ENCODE measurements at places on chromosomes 5 and 9. TPM values are rescaled to one million over a fixed set of nuclear protein-coding genes. Genes with fewer than 3 reads are reported as not detected.

- DNase-seq, result no peak
These were observed 331.2 kb downstream of the TLE4 start for GRCh38 chr9:79902825-79903600.

DNA sequence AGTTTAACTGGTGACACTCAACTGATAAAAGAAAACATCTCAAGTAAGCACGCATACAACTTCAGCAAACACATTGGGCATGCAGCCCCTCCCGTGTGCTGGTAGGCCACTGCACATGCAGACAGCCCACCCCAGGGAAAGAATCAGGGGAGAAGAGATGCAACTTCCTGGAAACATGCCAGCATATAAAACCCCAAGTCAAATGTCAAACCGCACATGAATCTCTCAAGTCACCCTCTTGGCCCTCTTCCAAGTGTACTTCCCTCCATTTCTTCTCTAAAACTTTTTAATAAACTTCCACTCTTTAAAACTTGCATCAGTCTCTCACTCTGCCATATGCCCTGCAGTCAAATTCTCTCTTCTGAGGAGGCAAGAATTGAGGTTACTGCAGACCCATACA lies 732.7 kb downstream of the SEMA5A start:
- DNase-seq, result no peak

DNA sequence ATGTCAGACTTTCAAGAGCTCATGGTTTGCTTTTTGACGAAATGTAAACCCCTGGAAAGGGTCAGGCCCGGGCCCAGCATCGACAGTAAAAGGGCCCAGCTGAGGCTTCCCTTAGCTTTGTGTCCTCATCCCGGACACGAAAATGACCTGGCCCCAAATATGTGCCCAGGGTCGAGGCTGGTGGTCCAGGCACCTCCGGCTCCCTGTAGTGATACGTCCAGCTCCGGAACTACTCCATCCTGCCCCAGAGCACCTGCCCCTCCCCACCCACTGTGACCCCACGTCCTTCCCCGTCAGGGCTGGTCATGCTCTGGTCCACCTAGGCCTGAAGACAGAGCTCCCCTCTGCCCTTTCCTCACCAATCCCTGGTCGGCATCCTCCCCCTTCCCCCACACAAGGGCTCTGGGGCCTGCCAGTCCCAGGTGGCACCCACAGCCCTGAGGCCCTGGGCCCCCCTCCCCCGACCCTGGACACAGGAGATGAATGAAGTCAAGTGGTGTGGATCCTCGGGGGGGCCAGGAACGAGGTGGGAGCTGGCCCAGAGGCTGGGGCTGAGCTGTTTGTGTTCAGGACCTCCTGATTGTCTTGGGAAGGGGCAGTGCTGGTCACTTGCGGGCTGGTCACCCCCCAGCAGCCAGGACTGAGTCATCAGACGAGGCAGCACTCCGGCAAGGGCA lies 6.2 kb downstream of the OBP2A start:
- DNase-seq, result no peak

DNA sequence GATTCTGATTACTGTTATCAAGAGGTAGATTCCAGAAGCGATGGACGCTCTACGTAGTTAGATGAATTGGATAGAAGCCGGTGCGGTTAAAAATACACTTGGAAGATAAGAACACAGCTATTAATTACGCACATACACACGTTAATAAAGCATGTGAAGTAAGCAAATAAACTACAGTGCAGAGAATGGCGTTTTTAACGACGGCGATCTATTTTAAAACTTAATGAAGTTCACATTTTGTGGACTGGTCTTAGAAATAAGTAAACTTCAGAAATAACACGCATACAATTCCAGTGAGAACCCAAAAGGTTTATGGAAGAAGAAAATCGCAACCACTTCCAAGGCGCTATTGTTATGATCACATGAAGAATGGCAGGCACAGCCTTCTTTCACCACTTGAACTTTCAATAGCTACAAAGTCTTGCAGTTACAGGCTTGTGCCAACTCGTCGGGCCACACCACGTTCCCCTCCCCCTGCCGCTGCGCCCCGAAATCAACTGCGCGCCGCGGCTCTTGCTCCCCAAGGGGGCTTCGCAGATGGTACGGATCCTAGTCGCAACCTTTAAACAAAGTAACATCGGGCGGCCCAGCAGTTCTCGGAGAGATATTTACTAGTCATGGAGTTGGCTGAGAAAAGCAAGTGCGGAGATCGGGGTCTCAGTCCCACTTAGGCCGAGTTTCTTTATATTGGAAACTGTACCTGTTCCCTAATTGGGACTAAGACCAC lies 866 bp upstream of the SEMA6A start:
- peak; percentile 26 for DNase-seq

DNA sequence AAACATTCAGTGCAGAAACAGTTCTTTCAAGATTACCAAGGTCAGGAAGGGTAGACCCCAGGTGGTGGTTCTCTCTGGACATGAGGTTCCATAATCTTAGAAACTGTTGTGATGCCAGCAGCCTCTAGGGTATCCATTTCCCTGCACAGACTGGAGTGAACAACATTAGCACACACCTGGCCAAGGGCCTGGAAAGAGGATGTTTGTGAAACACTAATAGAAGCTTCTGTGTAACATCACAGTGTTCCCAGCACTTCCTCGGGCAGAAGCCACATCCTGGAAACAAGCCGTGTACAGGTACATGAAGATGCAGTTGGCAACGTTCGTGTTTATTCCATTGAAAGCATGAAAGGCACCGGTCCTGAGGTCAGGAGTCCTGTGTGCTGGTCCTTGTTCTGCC lies 598.2 kb upstream of the KLF4 start:
- DNase-seq, result no peak

Gene CCDC180
- 4.0 TPM for total RNA-seq

Gene TMEM215
- not detected for total RNA-seq

DNA sequence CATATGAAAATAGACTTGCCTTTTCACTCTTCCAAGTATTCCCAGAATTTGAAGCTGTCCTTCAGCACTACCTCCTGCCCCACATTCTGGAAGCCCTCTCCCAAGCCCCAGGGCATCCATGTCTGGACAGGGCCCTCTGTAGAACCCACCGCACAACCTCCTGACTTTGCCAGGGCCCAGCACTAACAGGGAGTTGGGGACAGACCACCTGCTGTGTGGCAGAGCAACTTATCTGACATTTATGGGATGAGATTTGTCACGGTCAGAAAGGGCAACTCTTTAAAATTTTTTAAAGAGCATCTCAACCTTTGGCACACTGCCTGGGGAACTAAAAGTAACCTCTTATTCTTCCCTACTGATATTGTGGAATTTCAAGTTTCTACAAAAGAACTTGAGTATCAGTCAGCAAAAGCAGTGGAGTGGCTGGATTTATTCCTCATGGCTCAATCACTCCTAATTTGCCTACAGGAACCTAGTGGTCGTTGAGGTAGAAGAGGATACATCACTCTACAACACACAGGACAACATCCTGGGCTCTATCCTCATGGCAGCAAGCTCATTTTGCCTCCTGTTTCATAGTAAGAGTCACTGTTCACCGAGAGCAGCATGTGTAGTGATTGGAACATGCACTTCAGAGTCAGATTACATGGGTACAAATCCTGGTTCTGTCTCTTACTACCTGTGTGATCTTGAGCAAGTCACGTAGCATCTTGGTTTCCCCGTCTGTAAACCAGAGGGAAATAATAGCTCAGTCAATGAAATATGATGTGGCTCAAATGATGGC lies 285.3 kb downstream of the ENC1 start:
- no peak for DNase-seq

GRCh38 chr5:170606941-170607340 lies 103.1 kb downstream of the KCNIP1 start:
- DNase-seq, result no peak
